ENCODE measurements at places on chromosomes 4 and X.

DNA sequence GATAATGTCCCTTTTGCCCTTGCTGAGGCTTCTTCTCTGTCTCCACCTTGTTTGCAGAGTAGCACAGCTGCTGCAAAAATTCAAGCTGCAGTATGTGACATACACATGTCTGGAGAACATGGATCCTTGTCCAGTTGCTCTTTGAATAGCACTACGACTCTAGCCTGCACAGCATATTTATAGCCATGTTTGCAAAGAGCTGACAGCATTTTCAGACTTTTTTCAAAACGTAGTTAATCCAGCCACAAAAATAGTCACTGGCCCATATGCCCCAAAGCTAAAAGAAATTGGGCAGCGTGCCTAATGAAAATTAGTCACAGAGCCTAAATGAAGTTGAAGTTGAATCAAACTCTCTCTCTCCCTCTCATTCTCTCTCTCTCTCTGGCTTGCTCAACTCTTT, 17.5 kb downstream of the SLC16A2 start:
- DNase-seq, result no peak

DNA sequence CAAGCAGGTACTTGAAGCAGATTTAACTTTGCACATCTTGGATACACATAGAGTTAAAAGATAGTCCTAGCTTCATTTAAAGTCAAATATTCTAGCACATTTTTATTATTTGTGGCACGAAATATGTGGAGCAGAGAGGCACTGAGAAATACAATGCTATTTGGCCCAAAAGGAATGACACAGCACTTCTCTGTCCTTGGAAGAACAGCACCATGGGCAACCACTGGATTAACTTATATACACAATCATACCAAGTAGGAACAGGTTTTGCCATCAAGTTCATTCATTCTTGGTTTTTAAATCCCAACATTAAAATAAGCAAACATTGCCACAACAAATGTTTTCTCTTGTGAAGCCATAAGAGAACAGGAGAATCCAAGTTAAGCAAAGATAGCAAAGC, 924 bp upstream of the ENAM start:
- DNase-seq, result no peak

DNA sequence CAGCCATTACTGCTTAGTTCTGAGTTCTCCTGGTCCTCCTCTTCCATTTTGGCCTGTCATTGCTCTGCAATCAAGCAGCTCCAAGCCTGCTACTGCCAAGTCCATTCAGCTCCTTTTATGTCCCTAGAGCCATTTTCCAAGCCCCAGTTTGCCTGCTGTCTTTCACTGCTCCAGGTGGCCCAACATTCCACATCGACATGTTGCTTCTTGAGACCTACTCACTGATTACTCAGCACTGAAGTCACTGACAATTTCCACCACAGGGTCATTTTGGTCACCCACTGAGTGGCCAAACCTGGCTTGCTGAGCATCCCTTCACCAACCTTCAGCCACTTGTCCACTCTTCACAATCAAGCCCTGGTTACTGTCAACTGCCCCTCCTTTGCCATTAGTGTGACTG, 27.2 kb downstream of the LRIT3 start:
- no peak for DNase-seq

GRCh38 chrX:77595848-77596247, 148.7 kb downstream of the FGF16 start:
- DNase-seq, result no peak

- no peak for DNase-seq
Measured at GRCh38 chr4:154491341-154492271, at the start of gene DCHS2. TSS of gene DCHS2 (minus strand) at chr4:154491799. CDS start at chr4:154491355, 444 bp downstream.

GRCh38 chrX:96979766-96980165, 96.1 kb downstream of the RPA4 start:
- no peak for DNase-seq

DNA sequence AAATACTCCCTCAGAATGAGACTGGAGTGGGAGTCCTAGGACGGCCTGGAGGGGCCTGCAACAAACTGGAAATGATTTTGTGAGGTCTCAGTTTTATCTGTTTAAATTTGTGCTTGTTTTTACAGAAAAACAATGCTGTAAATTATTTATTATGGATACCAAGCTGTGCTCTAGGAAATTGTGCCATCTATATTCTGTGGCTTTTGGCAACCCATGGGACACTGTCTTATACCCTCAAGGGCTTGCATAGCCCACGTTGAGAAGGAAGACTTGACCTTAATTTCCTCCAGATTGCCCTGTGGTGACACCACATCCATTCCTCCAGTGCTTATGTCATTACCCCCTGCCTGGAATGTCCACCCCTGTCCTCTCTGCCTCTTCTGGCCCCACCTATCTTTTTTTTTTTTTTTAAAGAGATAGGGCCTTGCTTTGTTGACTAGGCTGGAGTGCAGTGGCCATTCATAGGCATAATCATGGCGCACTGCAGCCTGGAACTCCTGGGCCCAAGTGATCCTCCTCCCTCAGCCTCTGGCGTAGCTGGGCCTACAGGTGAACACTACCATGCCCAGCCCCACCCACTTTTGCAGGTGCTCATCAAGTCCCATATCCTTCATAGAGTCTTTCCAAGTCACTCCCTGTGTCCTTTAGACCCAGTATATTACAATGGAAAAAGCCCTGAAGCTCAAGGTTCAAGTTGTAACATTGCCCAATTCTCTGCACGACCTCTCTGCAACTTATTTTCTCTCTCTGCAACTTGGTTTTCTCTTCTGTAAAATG, 77.4 kb downstream of the HPRT1 start:
- DNase-seq, result no peak

DNA sequence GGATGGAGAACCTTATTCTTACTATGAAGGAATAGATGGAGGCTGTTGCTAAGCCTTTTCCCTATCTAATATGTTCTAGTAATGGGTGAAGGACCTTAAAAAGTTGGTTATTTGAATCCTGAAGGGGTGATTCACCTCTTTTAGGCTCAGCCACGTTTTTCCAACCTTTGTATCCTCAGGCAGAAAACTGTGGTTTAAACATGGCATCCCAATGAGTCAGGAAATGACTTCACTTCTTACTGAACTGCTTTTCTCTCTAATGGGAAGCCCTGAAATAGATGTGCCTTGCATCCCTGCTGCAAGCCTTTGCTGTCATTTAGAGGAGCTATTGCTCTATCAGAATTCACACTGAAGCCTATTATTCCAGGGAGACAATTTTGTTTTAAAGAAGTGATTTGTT, 191.0 kb upstream of the ARX start:
- no peak for DNase-seq

DNA sequence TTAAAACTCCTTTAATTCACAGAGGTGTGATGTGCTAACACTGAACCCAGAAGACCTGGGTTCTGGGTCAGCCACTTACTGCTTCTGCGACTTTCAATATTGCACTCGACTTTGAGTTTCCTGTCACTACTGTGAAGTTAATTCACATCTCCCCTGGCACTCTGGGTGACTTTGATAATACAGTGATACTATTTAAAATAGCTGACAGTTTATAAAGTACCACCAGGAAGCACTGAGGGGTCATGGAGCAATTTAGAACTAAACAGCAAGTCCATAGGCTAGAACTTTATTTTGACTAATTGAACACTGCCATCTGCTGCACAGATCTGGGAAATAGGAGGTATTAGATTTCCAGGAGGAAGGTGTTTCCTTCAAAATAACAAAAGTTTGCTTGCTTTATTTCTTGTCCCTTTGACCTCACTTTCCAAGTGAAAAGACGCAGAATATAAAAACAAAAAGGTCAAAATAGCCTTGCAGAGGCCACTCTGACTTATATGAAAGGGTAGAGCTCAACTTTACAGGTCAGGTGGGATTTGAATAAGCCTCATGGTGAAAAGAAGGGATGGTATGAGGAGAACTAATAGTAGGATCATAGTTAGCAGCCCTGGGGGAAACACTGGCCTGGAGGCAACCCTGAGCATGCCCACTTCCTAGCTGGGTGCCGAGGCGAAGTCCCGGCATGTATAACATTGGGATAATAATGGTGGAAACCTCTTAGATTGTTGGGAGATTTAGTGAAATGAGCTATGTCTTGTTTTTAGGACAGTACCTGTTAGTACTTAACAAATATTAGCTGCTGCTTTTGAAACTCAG, 53.4 kb downstream of the ZNF518B start:
- DNase-seq, result no peak
